ENCODE measurements at places on chromosomes 7 and 10.

GRCh38 chr10:29322918-29323317 lies 34.0 kb downstream of the LYZL1 start:
- DNase-seq, result no peak

GRCh38 chr7:75704928-75705327 lies 33.8 kb downstream of the HIP1 start:
- DNase-seq, result no peak

DNA sequence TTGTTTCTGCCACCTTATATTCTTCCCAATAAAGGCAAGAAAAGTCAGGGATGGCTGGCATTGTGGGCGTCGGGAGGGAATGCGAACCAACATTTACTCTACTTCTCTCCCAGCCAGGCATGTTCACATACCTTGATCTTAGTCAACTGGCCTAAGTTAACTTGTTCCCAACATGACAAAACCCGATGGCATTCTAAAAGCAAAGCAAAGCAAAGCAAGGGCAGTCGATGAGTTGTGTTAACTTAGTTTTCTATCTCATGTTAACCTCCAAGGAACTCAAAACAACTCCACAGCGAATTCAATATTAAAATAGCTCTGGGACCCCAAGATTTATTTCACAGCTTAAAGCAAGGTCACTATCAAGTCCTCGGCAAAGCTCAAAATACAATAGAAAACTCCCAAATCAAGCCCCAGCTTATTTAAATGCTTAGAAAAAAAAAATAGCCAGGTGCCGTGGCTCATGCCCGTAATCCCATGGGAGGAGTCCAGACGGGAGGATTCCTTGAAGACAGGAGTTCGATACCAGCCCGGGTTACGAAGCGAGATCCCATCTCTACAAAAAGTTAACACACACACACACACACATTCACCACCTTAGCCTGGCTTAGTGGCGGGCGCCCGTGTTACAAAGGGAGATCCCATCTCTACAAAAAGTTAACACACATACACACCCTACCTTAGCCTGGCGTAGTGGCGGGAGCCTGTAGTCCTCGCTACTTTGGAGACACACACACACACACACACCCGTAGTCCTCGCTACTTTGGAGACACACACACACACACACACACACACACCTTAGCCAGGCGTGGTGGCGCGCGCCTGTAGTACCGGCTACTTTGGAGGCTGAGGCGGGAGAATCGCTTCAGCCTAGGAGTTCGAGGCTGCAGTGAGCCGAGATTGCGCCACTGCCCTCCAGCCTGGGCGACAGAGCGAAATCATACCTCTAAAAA lies 901 bp upstream of the CCNY start:
- no peak for DNase-seq

DNA sequence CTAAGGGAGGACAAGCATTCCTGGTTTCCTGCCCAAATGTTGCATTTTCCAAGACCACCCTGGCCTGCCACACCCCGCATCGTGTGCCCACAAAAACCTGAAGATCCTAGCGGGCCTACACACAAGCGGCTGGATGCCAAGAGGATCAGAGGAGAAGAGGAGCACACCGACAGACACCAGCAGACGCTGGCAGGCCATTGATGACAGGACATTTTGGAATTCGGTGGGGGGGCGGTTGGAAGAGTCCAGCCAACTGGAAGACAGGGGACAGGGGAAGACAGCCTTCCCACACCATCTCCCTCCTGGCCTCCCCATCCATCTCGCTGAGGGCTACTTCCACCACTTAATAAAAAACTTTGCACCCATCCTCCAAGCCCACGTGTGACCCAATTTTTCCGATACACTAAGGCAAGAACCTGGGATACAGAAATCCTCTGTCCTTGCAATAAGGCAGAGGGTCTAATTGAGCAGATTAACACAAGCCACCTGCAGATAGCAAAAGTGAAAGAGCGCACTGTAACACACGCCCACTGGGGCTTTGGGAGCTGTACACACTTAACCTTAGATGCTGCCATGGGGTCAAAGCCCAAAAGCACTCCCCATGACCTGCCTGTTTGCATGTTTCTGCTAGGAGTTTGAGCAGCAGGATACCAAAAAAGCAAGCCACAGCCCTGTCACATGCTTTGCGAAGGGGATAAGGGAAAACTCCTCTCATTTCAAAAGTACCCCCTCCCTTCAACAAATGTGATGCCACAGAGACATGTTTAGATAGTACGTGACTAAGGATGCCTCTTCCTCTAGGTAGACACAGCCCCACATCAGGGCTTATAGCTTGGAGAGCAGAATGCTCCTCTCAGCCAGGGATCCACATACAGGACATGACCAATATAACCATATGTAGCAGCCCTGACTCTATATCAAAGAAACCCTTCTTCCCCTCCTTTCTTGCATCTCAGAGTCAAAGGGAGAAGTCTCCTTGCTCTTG lies 13.4 kb upstream of the SMNDC1 start:
- no peak for DNase-seq

GRCh38 chr7:102305414-102306268 lies 19.0 kb downstream of the SH2B2 start:
- no peak for DNase-seq

- DNase-seq, result no peak
These were observed 503.8 kb downstream of the GRID1 start for GRCh38 chr10:85862771-85863170.

DNA sequence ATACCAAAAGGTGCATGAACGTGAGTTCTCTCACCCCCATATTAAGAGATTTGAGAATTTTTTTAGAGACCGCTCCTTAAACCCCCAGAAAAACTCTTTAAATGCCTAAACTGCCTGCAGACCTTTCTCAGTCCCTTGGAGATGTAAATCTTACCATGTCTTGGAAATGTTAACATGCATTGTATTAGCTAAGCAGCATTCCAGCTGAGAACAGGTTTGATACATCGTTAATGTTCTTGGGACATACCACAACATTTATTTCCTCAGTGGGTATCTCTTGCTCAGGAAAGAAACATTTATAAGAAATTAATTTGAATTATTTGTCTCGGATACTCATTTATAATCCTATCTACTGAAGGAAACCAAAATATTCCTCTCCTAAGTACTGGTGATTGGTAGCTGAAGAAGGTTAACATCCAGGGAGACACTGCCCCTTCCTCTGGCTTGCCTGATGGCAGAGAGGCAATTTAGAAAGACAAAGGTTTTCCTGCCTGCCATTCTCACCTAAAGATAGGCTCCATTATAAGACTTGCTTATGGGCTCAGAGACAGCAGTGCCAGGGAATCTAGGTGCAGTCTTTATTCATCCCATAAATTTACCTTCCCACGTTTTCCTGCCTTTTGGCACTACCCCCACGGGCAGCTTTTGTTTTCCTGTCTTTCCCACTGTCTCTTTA lies 141.2 kb downstream of the COBL start:
- no peak for DNase-seq

GRCh38 chr7:1859266-1860035 lies 189.4 kb downstream of the ELFN1 start:
- no peak for DNase-seq

GRCh38 chr10:541750-542371 lies 147.6 kb downstream of the DIP2C start:
- DNase-seq, result no peak
